M059J (cell line): ENCODE measurements at places on chromosomes 1 and 21.
A peak's percentile ranks its signal among the peaks of the same experiment; 100 is the strongest.

DNA sequence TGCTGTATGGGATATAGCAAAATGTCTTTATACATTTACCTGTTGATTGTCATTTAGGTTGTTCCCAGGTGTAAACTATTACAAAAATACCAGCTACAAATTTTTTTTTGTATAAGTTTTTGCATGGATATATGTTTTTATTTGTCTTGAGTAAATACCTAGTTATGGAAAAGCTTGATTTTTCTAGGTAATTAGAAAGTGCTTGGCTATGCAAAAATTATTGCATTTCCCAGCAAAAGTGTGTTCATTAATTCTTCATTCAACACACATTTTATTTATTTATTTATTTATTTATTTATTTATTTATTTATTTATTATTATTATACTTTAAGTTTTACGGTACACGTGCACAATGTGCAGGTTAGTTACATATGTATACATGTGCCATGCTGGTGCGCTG lies 22.1 kb downstream of the PDE4B start:
- DNase-seq: no peak

GRCh38 chr21:29163341-29164115 lies 33.1 kb downstream of the MAP3K7CL start:
- no peak for DNase-seq

DNA sequence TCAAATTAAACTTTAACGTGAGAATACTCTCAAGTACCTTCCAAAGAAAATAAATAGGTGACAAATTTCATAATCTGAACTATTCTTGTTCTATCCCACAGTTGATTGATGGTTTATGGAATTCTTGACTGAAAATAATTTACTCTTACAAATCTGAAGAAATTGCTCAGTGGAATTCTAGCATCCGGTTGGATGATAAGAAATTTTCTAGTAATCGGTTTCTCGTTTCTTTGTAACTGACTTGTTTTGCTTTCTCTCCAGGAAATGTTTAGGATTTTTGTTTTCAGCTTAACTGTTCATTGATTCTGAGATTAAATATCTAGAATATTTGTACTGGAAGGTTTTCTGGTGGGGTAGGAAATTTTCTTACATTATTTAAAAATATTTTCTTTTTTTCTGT lies 558.9 kb upstream of the ADAMTS5 start:
- no peak for DNase-seq

DNA sequence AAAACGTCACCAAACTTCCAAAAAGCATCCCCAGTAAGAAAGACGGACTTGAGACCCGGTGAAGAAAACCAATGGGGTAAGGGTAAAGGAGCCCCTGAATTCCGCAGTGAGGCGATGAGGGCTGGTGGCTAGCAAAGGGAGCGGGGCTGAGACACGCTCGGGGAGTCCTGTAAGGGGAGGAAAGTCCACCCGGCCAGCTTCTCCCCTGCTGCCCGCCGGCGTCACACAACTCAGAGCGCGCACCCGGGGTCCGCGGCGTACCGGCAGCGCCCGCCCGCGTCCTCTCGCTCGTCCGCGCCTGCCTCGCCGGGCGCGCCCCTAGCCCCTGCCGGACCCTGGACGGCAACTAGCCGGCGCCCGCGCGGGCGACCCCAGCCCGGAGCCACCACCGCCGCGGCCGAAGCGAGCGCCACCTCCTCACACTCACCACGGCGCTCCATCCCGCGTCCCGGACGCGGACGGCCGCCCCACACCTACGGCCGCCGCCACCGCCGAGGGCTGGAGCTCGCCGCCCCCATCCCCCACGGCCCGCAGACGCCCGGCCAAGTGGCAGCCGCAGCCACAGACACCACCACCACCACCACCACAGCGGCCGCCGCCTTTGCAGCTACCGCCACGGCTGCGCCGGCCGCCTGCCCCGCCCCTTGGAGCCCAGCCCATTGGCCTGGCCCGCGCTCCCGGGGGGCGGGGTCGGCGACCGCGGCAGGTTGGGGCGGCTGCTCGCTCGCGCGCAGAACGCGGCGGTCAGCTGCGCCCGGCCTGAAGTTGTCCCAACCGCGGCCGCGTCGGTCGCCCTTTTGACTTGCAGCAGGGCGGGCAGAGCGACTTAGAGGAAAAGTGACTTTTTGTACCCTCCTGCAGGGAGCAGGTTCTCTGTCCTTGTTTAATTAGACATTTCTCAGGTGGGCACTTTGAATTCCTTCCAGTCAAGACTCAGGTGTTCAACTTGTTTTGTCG lies 10.0 kb upstream of the ARHGAP29 start:
- DNase-seq: peak; percentile 79

GRCh38 chr1:244964112-244964971 lies 100.0 kb upstream of the HNRNPU start:
- DNase-seq: peak; percentile 92

GRCh38 chr1:227942021-227942715 lies 5.6 kb downstream of the WNT9A start:
- no peak for DNase-seq

DNA sequence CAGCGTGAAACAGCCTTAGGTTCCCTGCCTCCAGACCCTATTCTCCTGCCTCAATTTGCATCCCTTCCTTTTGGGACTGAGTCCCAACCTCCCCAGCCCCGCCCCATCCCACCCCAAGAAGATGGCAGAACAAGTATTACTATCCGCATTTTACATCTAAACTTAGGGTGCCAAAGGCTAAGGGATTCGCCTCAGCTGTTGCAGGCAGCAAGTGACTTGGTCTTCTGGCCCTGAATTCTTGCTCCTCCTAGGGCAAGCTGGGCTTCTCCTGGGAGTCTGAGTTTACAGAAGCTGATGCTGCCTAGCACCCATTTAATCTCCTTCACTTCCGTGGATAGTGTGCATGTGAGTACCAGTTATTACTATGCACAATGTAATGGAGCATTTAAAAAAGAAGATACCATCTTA lies 161.3 kb upstream of the NR5A2 start:
- DNase-seq: no peak

DNA sequence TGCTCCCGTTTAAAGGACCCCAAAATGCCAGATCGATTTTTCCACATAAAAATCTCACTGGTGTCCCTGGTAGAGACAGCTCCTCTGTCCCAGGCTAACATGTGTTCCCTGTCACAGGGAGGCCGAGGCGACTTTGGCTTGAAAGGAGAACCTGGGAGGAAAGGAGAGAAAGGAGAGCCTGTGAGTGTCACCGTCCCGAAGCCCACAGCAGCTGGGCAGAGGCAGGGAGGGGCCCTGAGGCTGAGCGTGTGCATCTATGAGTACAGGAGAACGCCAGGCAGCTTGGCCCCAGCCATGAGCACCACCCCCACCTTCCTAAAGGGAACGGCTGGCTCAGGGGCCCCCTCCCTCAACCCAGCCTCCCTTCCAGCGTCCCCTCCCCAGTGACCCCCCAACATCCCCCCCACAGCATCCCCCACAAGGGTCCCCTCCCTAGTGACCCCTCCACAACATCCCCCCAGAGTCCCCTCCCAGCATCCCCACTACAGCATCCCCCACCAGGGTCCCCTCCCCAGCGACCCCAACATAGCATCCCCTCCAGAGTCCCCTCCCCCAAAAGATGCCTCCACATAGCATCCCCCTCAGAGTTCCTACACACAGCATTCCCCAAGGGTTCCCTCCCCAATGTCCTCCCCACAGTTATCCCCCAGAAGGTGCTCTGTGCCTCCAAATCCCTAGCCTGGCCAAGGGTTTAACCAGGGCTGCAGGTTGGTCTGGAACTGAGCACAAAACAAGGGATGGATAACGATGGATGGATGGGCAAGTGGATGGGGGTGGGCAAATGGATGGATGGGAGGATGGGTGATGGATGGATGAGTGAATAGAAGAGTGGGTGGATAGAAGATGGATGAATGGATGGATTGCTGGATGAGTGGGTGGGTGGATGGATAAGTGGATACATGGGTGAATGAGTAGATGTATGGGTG lies 25.1 kb downstream of the COL6A2 start:
- DNase-seq: no peak

DNA sequence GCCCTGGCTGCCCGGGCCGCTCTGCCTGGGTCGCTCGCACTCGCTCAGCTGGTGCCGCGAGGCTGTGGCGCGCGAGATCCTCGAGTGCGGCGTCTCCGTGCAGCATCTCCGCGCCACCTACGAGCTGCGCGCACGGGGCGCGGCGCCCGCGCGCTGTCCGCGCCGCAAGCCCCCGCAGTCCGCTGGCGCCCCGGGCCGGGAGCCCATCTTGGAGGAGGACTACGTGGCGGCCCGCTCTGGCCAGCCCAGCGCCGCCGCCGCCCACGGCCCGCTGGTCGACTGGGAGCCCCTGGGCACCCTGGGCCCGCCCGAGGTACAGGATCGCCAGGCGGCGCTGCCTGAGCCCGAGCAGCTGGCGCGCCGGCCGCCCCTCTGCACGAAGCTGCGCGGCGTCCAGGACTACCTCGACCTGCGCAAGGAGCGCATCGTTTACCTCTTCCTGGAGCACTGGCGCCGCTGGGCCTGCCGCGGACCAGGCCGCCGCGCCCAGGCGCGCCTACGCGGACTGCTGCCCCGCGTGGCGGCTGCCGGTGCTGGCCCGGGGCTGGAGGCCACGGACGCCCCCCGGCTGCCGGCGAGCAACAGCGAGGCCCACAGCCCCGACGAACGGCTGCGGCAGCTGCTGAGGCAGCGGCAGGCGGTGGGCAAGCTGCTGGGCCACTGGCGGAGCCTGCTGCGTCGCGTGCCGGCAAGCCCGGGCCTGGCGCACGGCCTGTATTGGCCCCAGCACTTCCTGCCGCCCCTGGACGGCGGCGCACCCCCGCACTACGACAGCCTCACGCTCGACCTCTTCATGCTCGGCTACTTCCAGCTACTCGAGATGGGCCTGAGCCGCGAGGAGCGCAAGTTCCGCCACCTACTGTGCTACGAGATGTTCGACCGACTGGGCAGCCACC lies 10.9 kb downstream of the TNFRSF25 start:
- DNase-seq: no peak

GRCh38 chr1:241810769-241811405 lies 37.1 kb upstream of the EXO1 start:
- no peak for DNase-seq

GRCh38 chr1:85315789-85316188 lies 39.4 kb upstream of the BCL10 start:
- DNase-seq: no peak

DNA sequence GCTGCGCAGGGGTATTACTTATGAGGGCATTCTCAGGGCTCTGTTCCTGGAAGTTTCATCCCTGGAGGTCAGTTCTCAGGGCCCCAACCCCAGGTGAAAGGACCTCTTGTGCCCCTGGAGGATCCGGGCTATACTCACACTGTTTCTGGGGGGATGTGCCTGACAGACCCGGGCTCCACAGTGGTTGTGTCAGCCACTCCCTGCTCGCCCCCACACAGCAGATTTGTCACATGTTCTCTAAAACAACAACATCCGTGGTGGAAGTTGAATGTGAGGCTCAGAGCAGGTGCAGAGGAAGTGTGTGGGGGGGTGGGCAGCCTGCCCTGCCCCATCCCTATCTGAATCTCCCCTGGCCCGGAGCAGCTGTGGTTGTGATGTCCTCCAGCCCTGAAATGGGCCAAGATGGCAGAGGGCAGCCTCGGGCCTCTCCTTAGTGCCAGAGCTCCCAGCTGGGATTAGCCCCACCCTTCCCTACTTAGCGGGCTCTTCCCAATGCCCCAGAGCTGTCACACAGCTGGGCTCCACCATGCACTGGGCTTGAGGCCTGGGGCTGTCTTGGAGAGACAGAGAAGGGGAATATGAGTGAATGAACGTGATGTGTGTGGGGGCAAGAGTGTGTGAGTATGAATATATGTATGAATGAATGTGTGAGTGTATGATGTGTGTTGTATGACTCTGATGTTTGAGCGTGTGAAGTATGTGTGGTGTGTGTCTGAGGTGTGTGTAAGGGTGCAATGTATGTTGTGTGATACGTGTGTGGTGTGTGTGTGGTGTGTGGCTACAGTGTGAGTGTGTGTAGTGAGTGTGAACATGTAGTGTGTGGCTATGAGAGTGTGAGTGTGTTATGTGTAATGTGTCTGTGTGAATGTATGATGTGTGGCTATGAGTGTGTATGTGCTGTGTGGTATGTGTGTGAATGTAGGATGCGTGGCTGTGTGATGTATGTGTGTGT lies 1.5 kb upstream of the FCMR start:
- no peak for DNase-seq

DNA sequence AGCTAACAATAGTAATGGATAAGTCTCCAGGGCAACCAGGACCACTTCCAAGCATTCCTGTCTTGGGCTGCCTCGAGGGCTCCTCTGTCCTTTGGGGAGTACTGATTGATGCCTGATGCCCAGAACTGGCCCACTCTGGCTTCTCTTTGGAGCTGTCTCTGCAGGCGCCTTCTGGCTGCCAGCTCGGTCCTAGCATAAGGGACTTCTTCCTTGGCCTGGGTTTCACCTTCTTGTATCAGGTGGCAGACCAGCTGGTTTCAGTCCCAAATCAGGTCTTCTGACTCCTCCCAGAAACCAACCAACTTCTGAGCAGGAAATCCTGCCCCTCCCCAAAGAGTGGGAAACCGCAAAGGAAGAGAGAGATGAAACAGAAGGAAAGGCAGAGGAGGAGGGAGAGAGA lies 10.6 kb downstream of the G0S2 start:
- peak; percentile 33 for DNase-seq

DNA sequence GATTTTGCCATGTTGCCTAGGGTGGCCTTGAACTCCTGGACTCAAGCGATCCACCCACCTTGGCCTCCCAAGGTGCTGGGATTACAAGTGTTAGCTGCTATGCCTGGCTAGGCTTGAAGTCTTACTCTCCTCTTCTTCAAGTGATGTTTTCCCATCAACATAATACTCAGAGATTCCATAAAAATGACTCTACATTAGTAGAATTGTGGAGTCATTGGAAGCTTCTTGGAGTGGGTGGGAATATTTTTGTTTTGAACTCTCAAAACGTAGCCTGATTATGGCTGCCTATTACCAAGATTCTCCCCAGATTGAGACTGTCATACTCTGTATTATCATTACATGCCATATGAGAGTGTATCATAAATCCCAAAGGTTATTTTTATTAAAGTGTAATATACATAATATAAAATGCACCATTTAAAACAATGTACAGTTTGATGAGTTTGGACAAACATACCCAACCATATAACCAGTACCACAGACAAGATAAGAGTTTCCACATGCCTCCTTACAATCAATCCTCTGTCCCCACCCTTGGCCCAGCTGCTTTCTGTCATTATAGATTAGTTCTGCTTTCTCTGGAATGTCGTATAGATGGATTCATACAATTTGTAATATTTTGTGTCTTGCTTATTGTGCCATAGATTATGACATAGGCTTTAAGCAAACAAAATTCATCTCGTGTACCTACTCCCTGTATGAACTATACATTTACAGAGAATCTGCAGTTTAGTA lies 8.0 kb upstream of the DNM3 start:
- DNase-seq: no peak

DNA sequence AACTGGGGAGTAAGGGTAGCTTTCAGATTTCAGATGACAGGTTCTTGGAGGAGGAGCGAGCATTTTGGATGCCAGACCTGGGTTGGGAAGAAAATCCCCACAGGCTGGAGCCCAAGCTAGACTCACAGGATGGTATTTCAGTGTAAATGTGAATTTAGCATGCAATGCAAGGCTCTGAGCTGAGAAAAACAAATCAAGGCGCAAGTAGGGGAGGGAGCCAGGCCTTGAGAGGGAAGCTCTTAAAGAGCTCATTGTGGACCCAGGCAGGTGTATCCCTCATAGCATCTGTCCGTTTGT lies 386.1 kb downstream of the MATN1 start:
- no peak for DNase-seq
